ENCODE measurements at places on chromosomes 7 and 10.

- no peak for DNase-seq
These were observed 237.7 kb downstream of the USP6NL start for GRCh38 chr10:11373717-11374171.

DNA sequence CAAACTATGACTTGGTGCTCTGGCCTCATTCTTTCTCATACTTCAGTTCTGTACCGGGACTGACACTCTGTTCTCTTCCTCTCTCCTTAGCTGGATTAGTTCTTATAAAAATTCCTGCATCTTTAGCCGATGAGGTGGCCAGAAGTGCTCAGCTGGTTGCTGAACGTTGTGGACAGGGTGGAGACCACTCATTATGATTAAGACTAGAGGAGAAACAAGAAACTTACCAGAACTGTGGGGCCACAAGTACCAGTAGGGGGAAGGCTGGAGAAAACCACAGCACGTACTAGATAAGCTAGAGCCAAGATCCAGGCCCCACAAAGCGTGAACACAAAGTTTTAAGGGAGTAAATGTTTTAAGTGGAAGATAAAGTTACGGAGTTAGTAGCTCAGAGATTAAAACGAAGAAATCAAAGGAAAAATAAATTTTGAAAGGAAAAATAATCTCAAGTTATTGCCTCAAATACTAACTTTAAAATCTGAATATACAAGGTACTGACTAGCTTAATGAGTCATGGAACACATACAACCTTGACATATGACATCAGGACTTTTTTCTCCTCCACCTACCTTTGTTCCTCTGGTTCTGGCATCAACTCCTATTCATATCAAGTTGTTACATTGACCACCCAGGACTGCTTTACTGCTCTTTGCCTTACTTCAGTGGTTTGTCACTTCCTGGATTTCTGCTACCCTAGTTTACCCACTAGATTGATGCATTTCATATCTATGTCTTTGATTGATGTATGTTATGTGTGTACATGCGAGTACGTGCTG is 469.0 kb downstream of the TFEC start:
- no peak for DNase-seq

DNA sequence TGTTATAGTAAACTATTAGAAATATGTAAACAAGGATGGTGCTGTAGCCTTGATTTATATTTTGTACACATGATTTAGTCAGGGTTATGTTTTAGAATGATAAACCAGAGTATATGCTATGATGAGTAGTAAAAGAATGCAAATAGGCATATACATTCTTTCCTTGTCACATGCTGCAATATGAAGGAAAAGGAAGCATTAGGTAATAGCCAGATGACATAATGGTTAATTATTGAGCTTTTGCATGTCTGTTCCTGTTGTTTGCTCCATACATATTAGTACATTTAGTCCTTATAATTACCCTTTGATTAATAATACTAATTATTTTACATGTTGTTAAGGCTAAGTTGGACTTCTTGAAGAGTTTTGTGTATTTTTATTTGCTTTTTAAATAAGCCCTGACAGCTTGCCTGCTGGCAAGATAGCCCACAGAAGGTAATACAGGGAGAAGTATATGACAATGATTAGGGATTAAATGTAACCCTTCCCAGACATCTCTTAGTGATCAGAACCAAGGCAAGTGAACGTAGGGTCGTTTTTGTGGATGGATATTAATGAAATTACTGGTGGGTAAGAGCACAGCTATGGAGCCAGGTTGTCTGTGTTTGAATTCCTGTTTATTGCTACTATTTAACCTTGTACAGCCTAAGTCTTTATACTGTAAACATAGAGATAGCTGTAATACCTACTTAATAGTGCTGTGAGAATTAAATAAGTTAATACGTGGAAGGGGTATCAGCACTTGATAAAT is 68.4 kb downstream of the PHTF2 start:
- DNase-seq = no peak

DNA sequence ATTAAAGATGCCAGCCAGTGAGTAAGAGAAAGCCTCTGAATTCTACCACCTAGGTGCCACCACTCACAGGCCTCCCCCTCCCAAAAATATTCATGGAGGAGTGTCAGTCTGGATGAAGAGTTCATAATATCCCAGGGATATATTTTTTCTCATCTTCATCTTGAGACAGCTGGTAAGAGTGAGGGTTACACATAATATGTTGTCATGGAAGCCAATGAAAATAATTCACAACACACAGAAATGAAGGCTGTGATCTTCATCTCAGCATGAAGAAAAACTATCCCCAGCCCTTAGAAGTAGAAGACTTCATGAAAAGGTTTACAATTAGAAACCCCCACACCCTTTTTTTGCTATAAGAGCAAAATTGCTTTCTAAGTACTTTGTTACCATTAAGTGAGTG is 175.6 kb downstream of the DNAH11 start:
- DNase-seq = no peak

DNA sequence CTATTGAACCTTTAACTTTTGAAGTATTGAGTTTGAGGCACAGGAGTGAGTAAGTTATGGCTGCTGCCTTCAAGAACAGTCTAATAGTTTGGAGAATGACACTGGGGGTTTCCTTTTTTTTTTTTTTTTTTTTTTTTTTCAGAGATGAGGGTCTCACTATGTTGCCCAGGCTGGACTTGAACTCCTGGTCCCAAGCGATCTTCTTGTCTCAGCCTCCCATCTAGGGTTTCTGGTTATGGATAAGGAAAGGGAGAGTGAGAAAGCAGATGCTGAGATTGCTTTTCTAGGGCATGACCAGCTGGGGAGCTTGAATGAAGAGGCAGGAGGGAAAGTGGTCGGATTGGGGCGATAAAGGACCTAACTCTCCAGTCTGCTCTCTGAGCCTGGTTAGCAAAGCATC is 59.9 kb upstream of the BTRC start:
- DNase-seq = no peak

GRCh38 chr7:120919466-120919865 is 31.1 kb upstream of the ING3 start:
- DNase-seq = no peak
